IMR-90 (cell line): ENCODE measurements at places on chromosomes 3 and 15. TPM values are rescaled to one million over a fixed set of nuclear protein-coding genes. Genes with fewer than 3 reads are reported as not detected.

SLC2A2 gene
- not detected in 2 replicates for total RNA-seq

GRCh38 chr3:156843071-156843808 lies 17.1 kb downstream of the LEKR1 start:
- H3K4me1 ChIP-seq, result 0 out of 2 replicates have a peak, but pooled peaks cover 1% of the 10 kb centered on the region
- H3K27ac ChIP-seq, result no peak overlapping the region
- no peaks in the 10 kb centered on the region for H3K36me3 ChIP-seq
- H3K27me3 ChIP-seq, result no peaks in the 10 kb centered on the region
- no peak overlapping the region for H3K4me3 ChIP-seq

DNA sequence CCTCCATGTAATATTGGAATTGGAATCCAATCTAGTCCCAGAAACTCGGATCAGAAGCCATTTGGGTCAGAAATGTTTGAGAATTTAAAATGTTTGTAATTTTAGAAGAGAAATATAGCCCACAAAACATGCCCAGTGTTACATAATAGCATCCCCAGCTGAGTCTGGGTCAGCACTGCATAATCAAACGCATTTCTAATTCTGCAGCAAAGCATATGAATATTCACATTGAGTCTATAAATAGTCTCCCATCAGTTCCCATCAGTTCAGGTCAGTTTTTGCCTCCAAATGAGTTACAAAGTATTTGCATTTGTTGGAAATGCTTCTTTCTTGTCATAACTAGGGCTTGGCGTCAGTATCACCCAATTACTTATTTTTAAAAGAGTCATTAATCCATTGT lies 383.1 kb downstream of the IL5RA start:
- no peaks in the 10 kb centered on the region for H3K4me1 ChIP-seq
- no peaks in the 10 kb centered on the region for H3K36me3 ChIP-seq
- DNase-seq, result no peak
- H3K27me3 ChIP-seq, result no peaks in the 10 kb centered on the region
- H3K27ac ChIP-seq, result no peak overlapping the region

DNA sequence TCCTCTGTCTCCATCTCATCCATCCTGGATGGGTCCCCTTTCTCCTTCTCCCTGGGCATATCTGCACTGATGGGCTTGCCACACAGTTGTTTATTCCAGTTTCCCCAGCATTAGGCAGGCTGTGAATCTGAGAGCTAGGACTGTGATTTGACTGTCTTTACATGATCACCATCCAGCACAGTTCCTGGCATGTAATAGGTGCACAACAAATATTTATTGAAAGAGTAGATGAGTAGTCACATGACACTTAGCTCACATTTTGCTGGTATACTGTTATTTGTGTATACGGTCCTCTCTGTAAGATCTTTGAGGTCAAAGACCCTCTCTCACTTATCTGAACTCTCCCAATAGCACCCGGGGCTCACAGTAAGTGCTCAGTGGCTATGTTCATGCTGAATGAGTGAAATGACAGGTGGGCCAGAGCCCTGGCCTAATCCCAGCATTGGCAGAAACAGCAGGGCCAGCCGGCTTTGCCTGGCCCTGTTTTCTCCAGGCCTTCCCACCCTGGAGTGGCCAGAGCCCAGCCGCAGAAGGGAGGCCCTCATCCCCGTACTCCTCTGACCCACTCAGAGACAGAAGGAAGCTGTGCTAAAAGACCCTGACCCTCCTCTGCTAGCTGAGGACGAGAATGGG lies 16.2 kb upstream of the BAHD1 start:
- no peak overlapping the region for H3K27ac ChIP-seq

- no peak for DNase-seq
- no peaks in the 10 kb centered on the region for H3K27me3 ChIP-seq
- H3K27ac ChIP-seq, result no peak overlapping the region
- H3K4me1 ChIP-seq, result peaks cover 27% of the 10 kb centered on the region
- H3K36me3 ChIP-seq, result peaks cover 26% of the 10 kb centered on the region
These were observed 32.3 kb downstream of the TBC1D2B start for GRCh38 chr15:78045189-78045588.
